ENCODE measurements at places on chromosomes 12 and 14.
A peak's percentile ranks its signal among the peaks of the same experiment; 100 is the strongest.

DNA sequence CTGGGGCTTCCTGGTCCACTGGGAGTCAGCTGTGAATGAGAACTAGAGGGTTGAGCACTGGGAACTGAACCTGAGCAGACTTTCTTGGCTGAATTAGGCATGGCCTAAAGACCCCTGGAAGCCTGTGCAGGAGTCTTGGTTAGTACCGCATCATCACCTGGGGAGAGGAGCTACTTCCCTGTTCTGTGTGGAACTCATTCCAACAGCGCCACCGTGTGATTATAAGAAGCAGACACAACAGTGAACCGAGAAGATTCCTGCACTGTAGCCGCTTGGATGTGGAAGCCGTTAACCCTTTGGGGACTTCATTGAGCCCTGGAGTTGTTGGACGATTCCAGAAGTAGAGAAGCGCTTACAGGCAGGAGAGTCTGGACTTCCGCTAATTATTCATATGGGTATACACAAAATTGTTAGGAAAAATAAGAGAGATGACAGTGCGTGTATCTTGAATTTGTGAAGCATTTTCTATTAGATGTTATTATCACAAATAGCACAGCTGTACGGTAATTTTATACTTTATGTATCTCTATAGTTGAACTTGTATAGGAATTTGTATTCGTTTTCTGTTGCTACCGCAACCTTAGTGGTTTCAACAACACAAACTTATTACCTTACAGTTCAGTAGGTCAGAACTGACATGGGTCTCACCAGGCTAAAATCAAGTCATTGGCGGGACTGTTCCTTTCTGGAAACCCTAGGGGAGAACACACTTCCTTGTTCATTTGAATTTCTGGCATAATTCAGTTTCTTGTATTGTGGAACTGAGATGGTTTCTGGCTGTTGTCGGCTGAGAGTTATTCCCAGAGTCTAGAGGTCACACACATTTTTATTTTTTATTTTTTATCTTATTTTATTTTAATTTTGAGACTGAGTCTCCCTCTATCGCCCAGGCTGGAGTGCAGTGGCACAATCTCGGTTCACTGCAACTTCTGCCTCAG, 100.7 kb downstream of the C2CD5 start:
- peak; percentile 50 for DNase-seq

DNA sequence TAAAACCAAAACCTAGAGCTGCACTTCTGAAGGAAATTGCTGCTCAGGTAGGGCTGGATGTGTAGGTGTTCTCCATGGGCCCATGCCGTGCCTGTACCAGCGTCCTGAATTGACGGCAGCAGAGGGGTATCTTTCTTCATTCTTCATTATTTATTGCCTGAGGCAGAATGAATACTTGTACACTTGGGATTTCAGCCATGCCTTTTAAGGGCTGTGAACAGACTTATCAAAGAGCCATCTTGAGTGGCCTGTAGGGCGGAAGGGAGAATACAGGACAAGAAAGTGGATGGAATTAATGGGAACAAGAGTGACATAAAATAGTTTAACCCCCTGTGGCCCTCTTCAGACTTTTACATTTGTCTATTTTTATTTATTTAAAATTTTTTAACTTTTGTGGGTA, 61.4 kb downstream of the RASSF3 start:
- DNase-seq: no peak

GRCh38 chr12:25249931-25250738, 594 bp downstream of the KRAS start:
- DNase-seq: peak; percentile 67

DNA sequence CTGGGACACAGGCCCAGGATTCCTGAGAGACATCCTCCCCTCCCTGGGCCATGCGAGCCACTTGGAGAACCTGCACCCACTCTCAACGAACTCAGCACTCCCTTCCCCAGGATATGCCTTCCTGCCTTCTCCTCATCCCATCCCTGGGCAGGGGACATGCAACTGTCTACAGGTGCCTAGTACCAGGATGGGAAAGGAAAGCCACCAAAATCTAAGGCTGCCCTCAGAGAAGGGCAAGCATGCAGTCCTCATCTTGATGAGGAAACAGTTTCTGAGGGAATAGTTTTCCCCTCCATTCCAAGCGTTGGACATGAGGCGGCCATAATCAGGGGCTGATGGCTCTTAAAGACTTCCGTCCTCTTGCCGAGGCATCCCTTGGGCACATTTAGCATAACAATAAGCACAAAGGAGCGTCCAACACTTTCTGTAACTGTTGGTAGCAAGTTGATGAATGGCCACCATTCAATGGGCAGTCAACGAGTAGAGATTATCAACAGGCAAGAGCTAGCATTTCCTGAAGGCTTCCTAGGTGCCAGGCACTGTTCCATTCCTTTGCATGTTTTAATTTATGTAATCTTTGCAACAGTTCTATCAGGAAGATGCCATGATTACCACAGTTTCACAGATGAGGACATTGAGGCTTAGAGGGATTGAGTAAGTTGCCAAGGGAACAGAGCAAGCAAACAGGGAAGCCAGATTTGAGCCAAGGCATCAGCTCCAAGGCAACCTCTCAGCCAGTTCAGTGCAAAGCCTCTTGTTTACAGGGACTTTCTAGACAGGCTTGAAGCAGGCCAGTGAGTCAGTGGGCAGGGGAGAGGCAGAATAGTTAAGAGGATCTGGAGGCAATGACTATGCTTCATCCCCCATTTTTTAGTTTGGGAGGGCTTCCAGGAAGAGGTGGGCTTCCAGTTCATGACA, 105.1 kb downstream of the SINHCAF start:
- no peak for DNase-seq

GRCh38 chr14:54170301-54170700, 213.7 kb upstream of the BMP4 start:
- DNase-seq: no peak

DNA sequence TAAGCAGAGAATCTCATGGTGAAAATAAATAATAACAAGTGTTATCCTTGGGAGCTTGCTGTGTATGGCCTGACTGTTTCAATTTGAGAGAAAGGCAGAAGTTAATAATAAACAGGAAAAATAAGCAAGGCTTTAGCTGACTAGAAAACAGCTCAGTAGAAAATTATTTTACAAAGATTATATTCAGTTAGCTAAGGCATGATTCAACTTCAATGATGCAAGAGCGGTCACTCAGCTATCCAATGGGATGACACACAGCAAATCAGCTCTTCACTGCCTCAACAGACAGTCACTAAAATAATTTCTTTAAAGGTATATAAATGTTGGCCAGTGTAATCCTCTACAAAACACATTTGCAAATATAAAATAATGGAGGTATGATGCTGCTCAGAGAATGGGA, 18.6 kb downstream of the GSTZ1 start:
- DNase-seq: no peak

DNA sequence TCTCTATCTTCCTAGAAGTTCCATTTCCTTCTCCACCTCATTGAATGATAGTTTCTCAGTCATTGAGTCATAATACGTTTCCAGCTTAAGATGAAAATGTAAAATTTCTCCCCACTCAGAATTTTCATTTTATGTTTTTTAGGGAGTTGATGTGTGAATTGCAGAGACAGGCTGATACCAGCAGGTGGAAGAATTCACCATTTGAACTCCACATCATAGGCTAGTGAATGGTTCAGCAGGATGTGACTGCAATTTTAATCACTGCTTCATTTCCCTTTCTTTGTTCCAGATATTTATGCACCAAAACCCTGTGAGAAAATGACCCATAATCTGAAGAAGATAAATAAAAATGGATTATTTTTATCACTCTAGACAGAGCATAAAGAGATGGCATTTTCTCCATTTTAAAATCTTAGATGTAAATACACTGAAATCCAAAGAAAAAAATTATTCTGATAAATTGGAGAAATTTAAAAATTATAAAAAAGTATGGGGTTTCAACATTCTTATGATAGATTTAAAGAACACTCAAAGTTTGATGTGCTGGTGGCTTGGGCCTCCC, 10.6 kb upstream of the PYGL start:
- DNase-seq: peak; percentile 71

- DNase-seq: no peak
Observed at GRCh38 chr12:91990525-91990924, 155.1 kb downstream of the BTG1 start.

DNA sequence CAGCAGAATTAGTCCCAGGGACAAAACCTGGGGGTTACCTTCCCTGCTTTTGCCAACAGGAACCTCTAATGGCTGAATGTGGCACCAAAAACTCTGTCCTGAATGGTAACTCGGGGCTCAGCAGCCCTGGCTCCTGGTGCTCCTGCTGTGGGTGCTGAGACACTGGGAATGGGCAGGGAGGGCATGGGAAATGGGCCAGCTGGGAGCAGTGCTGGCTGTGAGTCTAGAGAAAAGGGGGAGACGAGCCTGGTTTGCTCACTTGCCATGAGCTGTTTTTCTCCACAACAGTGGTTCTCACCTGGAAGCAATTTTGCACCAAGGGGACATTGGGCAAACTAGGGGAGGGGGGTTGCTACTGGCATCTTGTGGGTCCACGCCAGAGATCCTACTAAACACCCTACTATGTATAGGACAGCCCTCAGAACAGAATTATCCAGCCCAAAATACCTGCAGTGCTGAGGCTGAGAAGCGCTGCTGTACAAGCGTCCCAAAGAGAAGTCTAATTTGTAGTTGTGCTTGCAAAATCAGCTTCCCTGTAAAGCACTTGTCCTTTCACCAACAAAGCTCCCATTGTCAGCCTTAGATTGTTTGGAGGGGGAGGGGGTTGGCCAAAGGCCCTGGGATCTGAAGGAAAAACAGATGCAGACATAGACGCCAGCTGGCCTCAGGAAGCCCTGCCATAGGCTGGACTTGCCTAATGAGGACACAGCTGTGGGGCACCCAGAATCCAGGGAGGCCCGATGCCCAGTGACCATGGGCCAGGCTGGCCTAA, 3.6 kb downstream of the LRRC74A start:
- DNase-seq: no peak

DNA sequence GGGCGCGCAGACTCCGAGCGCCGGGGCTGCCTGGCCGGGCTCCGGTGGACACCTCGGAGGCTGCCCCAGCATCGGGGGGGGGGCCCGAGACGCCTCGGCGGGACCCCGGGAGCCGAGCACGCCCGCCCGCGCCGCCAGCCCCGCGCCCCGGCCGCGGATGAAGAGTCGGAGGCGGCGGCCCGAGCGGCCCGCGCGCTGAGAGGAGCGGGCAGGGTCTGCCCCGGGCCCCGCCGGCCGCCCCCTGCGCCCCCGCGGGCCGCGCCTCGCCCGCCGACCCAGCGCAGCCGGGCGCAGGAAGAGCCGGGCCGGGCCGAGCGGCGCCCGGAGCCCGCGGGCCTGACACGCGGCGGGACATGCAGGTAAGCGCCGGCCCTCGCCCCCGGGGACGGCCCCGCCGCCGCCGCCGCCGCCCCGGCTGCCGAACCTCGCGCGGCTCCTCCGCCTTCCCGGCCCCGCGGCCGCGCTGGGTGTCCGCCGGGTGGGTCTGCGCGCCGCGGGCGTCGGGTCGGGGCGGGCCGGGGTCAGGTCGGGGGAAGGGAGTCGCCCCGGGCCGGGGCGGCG, 63.7 kb downstream of the FBXL14 start:
- DNase-seq: peak; percentile 62

DNA sequence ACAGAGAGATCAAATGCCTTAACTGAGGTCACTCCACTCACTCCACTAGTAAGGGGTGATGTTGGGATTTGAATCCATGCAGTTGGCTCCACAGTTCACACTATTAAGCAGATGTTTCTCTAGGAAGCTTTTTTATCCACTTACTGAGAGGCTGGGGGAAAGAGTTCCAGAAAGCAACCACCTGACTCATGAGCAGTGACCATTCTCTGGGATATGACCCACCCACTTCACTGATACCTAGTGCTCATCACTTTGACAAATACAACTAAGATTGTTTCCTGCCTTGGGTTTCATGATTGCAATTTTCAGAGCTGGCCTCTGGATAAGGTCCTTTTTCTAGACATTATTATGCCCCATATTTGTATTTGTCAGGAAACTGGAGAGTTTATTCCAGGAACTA, 152.1 kb upstream of the PLEKHG7 start:
- DNase-seq: no peak

DNA sequence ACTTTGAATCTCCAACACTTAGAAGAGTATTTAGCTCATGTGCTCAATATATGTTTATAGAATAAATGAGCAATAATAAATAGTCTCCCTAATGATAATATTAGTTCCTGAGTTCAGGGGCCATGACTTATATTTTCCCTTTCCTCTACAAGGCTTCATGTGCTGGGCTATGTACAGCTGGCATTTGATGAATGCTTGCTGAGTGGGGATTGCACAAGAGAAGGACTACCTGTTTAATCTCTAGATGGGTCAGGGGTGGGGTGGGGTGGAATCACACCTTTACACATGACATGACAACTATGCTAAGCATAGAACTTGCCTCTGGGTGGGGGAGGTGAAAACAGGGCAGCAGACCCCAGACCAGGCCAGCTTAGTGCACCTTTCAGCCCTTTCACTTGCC, 7.6 kb upstream of the ABHD12B start:
- DNase-seq: no peak

DNA sequence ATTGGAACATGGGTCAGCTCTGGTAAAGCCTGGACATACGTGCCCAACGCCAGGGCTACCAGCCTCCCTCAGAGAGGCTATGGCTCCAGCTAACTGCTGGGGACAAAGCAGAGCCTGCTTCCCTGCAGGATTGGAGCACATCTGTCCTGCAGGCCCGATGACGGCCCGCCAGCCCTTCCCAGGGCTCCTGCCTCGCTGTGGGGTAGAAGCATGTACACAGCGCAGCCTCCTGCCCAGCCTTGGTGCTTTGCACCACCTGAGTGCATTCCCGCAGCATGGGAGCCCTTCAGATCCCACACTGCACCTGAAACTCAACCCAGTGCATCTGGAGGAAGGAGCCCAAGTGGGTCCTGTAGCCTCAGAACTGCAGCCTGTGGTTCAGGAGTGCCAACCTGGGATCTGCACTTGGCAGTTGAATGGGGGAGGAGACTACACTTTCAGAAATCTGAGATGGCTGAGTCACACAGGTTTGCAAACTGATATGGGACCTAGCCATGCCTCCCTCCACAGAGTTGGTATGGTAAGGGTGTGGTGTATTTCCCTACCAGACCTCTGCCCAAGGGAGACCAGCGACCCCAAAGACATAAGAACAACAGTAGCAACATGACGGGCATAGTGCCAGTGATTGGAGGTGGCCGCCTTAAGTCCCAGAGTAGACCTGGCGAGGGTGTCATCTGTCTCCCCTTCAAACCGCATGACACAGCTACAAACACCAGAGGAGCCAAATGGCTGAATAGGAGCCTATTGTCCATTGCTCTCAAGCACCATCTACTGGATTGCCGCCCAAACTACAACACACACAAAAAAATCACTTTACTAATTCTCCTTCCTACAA, 273.9 kb upstream of the MIS18BP1 start:
- DNase-seq: peak; percentile 56

GRCh38 chr12:26520869-26521268, 312.1 kb downstream of the ITPR2 start:
- DNase-seq: no peak
